ENCODE measurements at places on chromosomes 13 and 19.

GRCh38 chr19:1634938-1635243 is 17.5 kb downstream of the TCF3 start:
- DNase-seq: no peak

DNA sequence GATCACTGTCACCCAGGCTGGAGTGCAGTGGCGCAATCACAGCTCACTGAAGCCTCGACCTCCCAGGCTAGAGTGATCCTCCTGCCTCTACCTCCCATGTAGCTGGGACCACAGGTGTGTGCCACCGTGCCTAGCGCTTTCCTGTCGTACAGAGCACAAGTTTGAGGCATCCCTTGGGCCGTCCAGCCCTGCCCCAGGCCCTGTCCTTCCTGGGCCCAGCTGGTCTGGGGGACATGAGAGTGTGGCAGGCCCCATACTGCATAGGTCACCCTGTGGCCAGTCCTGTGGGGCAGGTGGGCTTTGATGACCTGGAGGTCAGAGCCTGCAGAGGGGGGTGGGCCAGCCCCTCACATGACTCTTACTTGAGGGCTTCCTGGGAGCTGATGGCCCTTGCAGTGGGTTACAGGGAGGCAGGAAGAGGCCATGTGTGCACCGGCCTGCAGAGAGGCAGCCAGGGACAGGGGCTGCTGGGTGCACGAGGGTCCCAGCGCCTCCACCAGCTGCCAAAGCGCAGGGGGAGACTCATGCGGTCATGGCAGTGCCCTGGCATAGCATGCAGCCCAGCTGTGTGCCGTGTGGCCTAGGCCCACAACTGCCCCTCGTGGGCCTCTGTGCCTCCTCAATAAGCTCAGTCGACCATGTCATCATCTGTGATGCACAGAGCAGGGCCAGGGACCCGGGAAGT is 61.4 kb downstream of the KDM4B start:
- no peak for DNase-seq

- no peak for DNase-seq
These were observed 51.8 kb downstream of the TMED1 start for GRCh38 chr19:10784257-10784656.

- no peak for DNase-seq
These were observed 149.2 kb downstream of the COL4A1 start for GRCh38 chr13:110157718-110158117.

DNA sequence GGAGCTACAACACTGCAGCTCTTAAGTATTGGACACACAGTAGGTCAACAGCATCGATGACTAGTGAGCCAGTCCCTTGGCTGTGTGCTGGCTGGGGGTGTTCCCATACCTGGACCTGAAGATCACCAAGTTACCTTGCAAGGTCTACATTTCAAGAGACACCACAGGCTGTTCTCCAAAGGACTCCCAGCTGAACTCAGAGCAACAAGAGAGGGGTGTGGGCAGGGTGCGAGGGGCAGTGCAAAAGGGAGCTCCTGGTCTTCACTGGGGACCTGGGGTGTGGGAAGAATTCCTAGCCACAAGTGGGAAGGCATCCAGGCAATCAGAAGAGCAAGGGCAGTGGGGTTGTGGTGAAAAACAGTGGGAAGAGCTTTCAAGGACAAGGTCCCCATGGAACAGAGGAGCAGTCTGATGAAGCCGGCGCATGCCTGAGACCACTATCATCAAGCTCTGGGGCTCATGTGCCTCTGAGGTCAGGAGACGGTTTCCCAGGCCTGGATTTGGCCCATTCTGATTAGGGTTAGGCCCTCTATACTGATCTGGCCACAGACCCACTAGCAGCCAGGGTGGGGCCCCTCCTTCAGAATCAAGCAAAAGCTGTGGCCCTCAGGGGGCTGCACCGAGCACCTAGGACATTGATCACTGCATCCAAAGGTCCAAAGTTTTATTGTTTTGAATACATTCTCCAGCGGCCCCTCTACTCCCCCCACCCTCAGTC is 4.7 kb upstream of the GSK3A start:
- DNase-seq: no peak

- no peak for DNase-seq
These were observed 14.6 kb downstream of the TMEM150B start for GRCh38 chr19:55310498-55310897.
